ENCODE measurements at places on chromosomes 1 and 21.

GRCh38 chr21:45326169-45326851 lies 38.6 kb upstream of the POFUT2 start:
- DNase-seq = peak; percentile 89

GRCh38 chr1:166185526-166185925 lies 18.7 kb upstream of the FAM78B start:
- no peak for DNase-seq

DNA sequence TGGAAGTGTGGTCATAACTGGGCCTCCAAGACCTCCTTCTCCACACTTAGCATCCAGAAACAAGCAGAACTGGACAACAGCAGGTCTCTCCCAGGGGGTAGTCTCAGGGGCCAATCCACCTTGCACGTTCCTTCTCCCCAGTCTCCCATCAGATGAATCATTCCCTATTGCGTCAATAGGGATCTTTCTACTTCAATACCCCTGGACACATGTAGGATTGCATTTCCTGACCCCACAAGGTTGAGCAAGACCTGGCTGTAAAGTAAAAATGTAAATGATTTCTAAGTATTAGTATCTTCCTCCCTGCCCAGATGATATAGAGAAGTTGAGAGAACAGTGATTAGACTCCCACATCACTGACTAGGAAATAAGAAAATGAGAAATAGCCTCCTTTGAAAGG lies 224.5 kb upstream of the CSF3R start:
- DNase-seq = no peak

DNA sequence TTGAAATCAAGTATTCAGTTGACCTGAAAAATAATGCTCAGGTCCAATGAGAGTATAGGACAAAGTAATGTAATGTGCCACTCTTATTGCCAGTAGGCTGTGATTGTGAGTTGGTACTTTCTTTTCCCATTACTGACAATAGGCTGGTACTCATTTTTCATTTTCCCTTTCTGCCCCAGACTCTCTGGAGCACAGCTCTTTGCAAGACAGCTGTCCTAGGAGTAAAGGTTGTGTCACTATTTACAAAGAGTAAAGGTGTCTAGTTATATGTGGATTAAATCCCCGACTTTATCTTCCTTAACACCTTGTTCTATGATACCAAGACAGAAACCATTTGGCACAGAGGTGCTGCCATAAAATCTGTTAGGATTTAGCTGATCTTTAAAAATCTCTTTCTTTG lies 32.3 kb upstream of the RASAL2 start:
- DNase-seq = no peak

GRCh38 chr1:78071696-78072095 lies 25.9 kb downstream of the GIPC2 start:
- DNase-seq = no peak

- DNase-seq = no peak
Observed at GRCh38 chr1:228082918-228083870, 686 bp downstream of the ARF1 start.
